ENCODE measurements at places on chromosomes 11 and 22.

DNA sequence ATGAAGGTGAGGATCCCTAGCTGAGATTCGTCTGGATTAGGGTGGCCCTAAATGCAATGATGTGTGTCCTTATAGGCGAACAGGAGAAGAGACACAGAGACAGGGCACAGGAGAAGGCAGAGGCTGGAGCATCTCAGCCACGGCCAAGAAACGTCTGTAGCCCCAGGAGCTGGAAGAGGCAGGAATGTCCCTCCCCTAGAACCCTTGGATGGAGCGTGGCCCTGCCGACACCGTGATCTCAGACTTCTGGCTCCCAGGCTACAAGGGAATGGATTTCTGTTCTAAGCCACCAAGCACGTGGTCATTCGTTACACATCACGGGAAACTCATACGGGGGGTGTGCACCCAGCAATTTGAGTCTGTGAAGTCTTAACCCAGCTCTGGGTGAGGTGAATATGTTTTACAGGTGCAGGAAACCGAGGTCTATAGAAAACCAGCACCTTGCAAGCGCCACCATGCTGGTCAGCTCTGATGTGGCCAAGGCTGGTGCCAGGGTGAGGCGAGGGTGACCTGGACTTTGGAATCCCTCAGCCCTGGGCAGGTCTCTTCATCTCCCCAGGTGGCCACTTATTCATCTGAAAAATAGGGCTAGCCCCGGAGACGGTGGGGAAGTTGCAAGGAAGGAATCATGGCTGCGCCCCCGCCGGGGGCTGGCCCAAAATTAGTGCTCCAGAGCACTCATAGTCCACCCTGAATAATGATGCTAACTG, 89.5 kb upstream of the FGF3 start:
- no peak for DNase-seq

DNA sequence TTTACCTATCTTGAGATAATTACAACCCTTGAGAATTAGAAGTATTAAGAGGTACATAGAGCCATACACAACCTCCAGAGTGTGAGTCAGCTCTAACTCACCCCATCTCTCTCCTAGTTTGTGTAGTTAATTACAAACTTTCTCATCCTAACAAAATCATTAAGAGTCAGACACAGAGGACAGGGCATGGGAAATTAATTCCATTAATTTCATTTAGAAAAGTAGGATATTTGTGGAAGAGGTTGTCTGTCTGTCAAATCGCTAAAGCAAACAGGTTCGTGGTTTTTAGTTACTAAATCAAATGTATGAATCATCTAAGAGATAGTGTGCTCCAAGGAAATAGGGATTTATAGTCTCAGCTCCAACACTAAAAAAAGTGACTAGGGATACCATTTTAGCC, 1261.4 kb upstream of the TENM4 start:
- DNase-seq, result no peak

DNA sequence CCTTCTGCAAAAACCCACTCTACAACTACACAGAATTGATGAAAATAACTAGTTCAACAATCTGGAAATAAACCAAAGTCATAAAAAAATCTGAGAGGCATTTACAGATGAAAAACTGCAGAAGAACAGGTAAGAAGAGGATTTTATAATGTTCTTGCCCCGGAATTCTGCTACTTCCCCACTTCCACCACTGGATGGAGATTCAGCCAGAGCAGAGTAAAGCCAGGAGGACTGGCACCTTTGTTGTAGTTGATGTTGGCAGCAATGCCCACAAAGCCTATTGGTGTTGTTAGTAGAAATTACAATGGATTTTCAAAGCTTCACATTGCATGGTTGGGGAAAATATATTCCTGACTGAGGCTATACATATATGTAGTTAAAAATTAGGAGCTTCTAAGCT, 640.2 kb downstream of the LRRC4C start:
- no peak for DNase-seq

DNA sequence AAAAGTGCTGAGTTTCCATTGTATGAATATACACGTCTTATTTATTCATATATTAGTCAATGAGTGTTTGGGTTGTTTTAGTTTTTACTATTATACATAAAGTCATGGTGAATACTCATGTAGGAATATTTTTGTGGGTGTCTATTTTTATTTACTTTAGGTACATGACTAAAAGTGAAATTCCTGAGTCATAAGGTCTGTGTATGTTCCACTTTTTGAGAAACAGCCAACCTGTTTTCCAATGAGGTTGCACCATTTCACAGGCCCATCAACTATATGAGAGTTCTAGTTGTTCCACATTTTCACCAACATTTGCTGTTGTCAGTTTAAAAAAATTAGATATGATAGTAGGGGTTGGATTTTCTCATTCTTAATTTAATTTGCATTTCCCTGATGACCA, 6.6 kb upstream of the OR6X1 start:
- no peak for DNase-seq

DNA sequence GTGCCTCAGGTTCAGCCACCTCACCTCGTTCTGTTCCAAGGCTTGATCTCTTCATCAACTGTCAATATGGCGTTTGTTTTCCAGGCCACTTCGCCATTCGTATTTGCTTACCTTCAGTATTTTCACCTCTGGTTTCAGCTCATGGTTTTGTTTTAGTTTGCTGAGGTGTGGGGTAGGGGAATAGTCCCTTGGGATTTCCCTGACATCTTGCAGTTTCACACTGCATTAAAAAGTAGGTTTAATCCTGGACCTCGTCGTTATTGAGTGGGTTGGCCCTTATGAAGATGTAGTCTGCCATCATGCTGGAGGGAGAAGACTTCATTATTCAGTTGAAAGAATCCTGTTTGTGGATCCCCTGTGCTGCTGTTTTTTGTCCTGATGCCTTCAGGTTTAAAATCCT, 46.0 kb downstream of the C11orf91 start:
- DNase-seq, result no peak

- DNase-seq, result no peak
These were observed 93.7 kb downstream of the PRR5L start for GRCh38 chr11:36389811-36390210.

DNA sequence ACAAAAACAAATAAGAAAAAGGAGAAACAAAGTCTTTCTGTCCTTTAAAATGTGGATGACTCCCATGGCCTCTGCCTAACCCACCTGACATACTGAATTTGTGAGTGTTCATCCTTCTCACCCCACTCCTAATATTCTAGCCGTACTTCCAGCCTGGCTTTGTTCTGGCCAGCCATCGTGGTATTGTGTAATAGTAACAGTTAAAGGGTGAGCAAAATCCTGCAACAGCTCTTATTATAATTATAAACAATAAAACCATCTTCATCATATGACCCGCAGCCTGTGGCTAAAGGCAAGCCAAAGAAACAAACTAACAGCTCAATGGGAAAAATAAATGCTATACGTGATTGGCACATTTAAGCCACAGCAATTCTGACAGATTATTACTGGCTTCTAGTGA, 721.6 kb upstream of the TENM4 start:
- DNase-seq, result no peak

GRCh38 chr22:41762980-41763779, 37.3 kb upstream of the CCDC134 start:
- DNase-seq, result peak; percentile 19

DNA sequence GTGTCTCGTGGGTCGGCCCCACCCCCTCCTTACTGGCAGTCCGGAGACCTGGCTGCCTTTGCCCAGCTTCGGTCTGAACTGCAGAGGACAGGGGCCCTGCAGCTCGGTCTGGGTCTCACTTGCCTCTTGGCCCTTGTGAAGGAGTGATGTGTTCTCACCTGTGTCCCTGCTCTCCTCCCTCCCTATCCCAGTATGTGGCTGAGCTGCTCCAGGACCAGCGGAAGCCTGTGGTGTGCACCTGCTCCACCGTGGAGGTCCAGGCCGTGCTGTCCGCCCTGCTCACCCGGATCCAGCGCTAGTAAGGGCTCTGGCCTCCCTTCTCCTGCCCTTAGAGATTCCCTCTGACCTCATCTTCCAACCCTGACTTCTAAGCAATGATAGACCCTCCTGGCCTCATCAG, 35.7 kb upstream of the RAB1B start:
- no peak for DNase-seq

DNA sequence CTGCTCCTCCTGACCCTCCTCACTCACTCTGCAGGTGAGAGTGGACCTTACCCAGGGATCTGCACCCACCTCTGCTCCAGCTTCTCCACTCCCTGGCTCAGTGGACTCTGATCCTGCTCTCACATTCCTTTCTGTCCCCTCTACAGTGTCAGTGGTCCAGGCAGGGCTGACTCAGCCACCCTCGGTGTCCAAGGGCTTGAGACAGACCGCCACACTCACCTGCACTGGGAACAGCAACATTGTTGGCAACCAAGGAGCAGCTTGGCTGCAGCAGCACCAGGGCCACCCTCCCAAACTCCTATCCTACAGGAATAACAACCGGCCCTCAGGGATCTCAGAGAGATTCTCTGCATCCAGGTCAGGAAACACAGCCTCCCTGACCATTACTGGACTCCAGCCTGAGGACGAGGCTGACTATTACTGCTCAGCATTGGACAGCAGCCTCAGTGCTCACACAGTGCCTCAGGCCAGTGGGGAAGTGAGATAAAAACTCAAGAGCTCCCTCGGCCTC, 29.7 kb upstream of the VPREB1 start:
- no peak for DNase-seq

GRCh38 chr11:119612814-119613213, 116.2 kb downstream of the NECTIN1 start:
- DNase-seq, result no peak

DNA sequence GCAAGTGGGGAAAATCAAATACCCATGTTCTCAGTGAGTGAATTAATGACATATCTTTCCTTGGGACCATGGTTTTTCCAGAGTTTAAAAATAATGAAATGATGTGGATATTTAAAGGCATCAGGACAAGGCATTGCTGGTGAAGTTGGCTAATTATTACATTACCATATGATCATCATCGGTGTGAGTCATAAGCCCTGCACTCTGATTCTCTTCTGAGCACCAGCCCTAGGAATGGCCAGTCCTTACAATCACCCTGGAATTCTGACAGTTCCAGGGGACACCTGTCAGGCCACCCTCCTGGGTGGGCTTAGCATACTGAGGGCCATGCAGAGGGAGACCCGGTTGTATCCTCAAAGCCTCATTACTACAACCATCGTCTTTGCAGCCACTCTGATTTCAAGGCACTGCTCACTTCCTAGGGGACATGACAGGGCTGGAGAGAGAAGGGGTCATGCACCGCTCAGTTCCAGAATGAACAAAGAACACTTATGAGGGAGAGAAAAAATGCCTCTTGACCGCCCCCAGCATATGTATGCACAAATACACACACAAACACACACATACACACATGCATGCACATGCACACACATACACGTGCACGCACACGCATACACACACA, 365.0 kb downstream of the MIAT start:
- DNase-seq, result no peak

- DNase-seq, result no peak
These were observed 41.2 kb upstream of the TESMIN start for GRCh38 chr11:68792400-68792966.

Data from CD4-positive, alpha-beta memory T cell (primary cell).